LHCN-M2 (cell line): ENCODE measurements at places on chromosomes 6 and 20. TPM values are rescaled to one million over a fixed set of nuclear protein-coding genes. Genes with fewer than 3 reads are reported as not detected.

ENPP3 gene
- total RNA-seq: 0.19 TPM in 1 of 2 replicates, not detected in the other

DNA sequence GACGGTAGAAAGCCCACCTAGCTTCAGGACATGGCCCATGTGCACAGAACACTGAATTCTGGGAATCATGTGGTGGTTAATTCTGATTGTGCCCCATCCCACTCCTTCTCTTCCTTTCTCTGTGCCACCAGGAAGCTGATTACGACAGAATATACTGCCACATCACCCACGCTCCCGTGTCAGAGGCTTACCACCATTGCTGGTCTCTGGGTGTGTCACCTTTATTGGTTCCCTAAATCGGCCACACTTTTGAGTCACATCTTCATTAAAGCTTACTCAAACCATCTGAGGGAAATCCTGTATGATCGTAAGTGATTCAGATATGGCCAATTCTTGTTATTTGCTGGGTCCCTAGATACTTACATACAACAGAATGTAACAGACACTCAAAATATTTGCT is 3.1 kb downstream of the TRMT6 start:
- DNase-seq: peak; percentile 19

FRK gene
- total RNA-seq: 1.9 and 2.9 TPM in 2 replicates

DNA sequence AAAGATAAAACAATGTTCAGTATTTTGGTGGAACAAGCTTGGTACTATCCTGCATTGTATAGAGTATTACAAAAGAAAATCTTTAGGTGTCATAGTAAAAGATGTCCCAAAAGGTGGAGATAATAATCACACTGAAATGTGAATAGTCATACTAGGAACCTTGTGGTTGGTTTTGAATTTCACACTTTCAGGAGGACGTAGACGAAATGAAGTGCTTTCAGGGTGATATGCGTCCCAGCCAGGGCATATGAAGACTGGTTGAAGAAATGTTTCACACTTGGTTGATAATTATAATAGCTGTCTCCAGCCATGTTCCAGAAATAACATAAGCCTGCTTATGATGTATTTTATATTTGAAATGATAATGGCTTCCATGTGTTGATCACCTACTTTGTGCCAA is 60.4 kb downstream of the SCAND1 start:
- no peak for DNase-seq

DNA sequence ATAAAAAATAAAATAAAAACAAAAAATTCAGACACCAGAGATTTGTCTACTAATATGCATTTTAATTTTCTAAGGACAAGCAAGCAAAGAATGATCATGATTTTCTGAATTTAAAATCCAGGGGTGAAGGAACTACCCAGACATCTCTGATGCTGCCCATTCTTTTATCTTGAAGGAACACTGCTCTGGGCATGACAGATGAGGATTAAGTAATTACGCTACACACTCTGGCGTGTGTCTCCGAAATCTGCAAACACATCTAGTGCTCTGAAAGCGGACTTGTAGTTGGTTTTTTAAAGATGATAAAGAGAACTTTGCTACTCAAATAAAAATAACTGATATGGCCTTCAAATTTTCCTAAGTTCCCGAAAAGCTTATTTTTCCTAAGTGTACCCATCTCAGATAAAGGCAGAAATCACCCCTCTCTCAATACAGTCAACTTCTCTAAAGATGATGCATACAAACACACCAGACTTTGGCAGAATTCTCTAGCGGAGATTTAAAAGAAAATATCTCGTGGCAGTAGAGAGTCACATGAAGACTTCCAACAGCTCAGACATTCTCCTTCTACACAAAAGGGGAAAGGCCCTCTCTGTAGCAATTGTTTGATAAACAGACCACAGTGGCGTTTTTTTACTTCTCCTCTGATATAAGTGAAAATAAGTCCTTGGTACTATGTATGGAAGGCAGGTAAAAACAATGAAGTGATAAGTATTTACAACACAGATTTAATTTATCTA is 133.8 kb downstream of the BACH2 start:
- no peak for DNase-seq

DNA sequence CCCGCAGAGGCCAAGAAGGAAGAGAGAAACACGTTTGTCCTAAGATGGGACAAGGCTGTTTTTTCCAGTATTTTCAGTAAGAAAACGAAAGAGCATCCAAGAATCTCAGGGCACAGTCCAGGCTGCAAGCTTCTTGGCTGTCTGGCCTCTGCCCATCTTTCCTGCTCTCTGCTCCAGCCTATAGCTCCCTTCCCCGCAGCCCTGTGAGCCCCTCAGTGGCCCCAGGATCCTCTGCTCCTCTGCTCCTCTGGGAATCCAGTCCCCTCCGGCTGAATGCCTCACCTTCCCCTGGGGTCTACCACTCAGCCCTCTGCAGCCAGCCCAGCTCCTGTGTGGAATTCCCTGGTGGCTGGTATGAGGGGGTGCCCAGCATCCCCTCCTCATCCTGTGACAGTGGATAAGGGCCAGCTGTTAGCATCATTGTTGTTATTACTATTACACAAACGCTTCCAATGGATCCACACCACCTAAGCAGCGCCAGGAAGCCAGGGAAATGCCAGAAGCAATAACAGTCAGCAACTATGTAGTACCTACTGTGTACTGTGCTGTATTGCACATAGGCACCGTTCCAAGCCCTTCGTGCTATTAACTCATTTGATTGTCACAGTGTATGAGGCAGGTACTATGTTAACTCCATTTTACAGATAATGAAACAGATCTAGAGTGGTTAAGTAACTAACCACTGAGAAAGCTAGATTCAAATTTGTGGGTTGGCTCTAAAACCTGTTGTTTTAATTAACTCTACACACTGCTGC is 60.3 kb upstream of the PTPN1 start:
- no peak for DNase-seq

DNA sequence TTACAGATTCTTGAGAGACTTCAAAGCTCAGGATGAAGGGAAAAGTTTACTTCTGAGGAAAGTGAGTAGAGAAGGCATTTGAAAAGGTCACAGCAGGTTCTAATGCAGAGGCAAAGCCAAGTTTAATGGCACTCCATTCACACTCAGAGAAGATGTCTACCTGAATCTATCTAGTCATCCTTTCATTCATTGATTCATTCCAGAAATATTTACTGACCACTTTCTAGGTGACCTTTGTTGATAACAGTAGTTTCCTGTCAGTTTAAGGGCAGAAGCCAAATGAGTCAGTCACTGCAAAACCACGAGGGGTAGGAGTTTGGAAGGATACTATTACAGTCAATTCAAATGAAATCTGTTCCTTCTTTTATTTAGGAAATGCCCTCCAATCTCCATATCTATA is 30.8 kb downstream of the FBXO5 start:
- DNase-seq: peak; percentile 59

DNA sequence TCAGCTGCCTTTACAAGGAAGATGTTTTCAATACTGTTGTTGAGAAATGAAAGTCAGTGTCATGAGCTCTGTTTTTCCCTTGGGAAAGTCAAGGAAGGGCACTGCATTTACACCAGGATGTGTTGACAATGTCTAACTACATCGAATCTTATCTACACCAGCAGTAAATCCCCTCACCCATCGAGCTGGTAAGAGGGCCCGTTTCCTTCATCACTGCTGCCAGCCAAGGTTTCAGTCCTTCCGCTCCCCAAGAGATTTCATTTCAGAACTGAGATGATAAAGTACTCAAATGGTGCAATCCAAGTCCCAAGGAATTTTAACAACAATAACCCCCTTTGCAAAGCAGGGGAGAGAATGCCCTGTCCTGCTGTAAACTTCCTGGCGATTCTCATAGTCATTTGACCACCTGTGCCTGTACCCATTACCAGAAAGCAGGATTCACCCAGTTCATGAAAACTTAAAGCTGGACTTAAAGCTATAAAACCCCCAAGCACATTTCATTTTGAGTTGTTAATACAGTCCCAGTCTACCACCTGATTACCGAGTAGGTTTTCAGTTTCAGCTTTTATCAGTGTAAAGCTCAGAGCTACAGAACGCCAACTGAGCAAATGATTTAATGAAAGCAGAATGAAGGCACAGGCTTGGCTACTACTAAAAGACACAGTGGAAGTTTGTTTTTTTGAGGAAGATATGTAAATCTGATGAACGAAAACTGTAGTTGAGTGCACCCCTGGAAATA is 122.5 kb upstream of the TAB2 start:
- no peak for DNase-seq

RIPOR2 gene
- 0.64 and 1.7 TPM in 2 replicates for total RNA-seq

GRCh38 chr6:5490501-5491069 is 229.3 kb downstream of the FARS2 start:
- no peak for DNase-seq

DNA sequence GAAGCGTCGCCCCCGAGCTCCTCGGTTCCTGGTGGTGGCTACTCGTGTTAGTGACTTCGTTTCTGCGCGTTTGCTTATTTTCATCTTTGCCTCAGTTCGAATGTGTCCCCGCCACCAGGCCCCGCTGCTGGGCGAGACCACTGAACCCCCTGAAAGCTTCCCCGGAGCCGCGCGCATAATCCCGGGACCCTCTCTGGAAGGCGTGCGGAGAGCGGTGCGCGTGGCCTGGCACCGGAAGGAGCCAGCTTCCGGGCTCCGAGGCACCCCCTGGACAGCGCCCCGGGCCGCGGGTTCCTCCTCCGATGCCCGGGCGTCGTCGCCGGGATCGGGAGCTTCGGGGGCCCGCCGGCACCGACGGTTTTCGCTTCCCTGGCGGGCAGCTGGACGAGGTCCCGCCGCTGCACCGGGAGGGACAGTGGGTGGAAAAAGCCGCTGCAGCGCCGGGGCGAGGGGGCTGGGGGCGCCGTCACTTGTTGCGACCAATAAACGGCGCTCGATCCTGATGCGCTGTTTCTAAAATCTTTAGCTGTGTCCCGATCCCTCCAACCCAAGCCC is 643 bp upstream of the SLC35D3 start:
- no peak for DNase-seq

DNA sequence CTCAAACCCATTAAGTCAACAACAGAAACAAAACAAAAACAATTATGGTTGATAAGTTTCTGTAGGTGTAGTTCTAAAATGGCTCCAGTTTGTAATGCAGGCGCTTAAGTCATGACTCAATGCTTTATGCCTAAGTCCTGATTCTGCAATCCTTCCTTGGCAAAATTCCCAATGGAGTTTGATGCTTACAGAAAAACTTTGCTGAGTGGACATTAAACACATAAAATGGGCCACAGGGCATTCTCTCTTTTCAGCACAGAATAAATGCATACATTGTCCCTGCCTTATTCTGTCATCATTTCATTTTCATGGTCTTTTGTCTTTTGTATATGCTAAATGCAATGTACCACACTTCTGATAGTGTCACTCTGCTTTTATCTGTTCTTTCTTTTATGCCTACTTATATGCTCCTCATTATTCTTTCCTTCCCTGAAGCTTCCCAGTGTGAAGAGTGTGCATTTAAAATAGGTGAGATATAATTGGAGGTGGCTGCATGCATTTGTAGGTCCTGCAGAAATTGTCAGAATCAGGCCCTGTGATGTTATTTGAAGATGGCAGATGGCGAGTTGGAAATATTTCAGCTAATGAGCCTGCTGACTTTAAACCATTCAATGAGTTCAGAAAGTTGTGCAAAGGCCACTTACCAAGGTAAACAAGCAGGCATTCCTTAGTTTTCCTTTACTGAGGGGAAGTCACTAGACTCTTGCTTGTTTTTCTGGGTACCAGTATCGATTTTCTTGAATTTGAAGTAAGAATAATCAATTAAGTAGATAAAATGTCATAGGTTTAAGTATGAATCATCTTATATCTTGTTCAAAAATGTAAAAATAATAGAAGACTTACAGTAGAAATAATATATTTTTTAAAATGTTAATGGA is 313.1 kb downstream of the TRDN start:
- DNase-seq: peak; percentile 15
